Foreskin melanocyte (primary cell): ENCODE measurements at places on chromosomes 3 and 15.

GRCh38 chr15:64571857-64572291, 111.5 kb downstream of the ZNF609 start:
- DNase-seq: no peak

GRCh38 chr3:123246866-123247265, 45.1 kb downstream of the SEC22A start:
- no peak for DNase-seq

DNA sequence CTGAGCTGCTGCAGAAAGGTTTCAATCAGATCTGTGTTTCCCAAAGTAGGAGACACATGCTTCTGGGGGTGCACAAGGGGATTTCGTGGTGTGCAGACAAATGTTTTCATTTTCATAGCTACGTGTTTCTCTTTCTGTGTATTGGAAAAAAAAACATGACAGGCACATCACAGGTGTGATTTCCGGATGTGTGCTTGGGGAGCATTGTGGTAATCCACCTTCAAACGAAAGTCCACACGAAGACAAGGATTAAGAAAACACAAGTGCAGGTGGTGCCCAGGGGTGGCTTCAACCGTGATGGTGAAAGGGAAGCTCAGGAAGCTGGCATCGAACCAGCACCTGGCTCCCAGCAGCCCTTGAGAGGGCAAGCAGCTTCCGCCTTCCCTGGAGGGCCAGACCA, 164.6 kb upstream of the LINGO1 start:
- DNase-seq: no peak

DNA sequence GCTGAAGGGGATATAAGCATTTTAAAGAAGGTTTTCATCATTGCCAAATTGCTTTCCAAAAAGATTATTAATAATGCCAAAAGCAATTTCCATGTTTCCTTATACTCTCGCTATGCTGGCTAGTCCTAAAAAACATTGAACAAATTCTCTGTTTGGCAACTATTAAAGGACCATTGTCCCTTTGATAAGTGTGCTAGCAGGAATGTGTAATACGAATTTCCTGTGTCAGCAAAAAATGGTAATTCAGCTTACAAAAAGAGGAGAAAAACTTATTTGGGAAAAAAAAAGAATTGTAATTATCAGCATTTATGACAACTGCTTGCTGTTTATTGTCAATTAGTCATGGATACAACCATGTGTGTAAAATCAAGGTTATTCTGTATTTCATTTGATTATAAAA, 138.6 kb downstream of the TBL1XR1 start:
- DNase-seq: peak; percentile 29

DNA sequence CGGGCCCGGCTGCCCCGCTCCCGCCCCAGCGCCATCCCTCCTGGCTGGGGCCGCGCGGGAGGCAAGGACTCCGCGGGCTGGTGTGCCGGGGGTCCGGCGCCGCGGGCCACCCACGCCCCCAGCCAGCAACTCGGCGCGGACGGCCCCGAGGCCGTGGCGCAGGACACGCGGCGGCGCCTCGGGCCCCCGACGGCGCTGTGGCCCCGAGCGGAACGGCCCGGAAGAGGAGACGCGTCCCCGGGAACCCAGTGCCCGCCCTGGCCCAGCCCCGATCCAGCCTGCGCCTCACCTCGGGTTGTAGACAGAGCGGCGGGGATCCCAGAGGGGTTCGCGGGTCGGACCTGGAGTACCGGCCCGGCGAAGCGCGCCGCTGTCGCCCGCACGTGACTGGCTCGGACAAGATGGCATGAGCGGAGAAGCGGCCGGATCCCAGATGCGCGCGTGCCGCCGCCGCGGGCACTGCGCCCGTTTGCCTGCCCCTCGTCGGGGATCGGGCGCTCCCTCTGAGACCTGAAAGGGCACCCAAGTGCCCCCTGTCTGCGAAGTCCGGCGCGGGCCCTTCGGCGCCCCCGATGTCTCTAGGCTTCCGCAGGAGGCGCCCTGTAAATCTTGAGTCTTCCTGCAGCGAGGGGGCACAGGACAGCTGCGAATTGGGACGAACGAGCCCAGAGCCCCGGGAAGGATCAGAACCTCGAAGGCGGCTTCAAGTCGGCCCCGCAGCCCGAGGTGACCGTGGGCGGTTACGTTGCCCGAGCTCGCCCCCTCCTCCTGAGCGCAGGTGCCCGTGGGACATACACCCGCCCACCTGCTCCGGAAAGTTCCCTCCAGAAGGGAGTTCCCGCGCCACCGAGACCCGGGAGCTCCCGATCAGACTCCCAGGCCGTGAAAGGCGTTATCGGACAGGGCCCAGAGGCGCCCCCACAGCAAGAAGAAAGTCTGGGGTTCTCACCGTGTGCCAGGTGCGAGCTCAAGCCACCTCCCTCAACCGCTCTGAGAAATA, 598 bp upstream of the SFMBT1 start:
- peak; percentile 51 for DNase-seq

GRCh38 chr3:47295322-47295721, 12.6 kb downstream of the KLHL18 start:
- DNase-seq: no peak

GRCh38 chr3:31051226-31051625, 156.8 kb upstream of the GADL1 start:
- no peak for DNase-seq

DNA sequence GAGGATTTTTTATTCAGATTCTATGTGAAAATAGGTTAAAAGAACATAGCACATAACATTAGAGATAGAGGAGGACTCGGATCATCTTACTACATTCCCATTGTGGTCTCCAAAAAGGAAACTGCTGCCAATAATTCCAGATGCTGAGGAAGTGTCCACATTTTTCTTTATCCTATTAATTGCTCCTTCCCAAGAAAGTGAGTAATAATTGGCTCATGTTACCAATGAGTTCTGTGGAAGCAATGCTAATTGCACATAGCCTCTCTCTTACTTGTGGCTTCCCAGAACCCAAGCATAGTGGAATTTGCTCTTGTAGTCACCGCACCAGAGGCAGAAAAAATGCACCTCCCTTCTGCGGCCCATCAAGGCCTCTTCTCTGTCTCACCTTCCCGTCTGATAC, 208.4 kb downstream of the PLOD2 start:
- no peak for DNase-seq

GRCh38 chr3:50913260-50913659, 238.5 kb downstream of the DOCK3 start:
- DNase-seq: no peak

DNA sequence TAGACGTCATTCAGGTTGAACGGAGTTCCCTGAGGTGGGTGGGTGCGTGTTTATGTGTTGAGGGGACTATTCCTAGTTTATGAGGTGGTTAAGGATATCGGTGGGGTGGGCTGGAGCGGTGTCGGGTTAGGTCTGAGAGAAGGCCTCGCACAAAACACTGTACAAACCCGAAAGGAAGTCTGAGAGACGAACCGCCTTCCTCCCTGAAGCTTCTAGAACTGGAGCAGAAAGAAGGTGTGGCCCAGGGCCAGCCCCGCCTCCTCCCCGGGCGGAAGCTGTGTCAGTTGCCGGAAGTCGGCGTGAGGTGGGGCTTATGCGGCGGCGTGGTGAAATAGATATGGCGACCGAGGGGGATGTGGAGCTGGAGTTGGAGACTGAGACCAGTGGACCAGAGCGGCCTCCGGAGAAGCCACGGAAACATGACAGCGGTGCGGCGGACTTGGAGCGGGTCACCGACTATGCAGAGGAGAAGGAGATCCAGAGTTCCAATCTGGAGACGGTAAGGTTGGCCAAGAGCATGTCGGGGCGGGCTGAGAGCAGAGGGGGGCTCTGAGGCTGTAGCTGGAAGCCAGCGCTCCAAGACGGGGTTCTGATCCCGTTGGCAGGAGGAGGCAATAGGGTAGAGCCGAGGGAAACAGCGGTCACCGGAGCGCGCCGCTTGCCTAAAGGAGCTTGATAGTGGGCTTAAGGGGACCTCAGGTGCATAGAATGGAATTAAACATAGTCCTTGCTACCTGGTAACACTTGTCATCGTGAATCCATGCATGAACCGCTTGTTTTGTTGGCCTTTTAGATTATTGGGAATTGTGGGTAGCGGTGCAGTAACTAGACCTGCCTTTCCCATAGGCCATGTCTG, at the start of gene HYPK:
Gene HYPK, plus strand, starts transcription at position 314 of the 856 bp plus-strand sequence. Its CDS starts 24 bp downstream, at position 338.
- peak; percentile 81 for DNase-seq

GRCh38 chr3:42443819-42444436, 33.5 kb upstream of the LYZL4 start:
- peak; percentile 62 for DNase-seq

GRCh38 chr3:133384331-133385027, 15.4 kb upstream of the BFSP2 start:
- DNase-seq: peak; percentile 31

GRCh38 chr3:8759038-8759707, 10.2 kb downstream of the OXTR start:
- no peak for DNase-seq

- DNase-seq: no peak
Measured at GRCh38 chr3:101039285-101039684, 46.1 kb upstream of the ABI3BP start.

GRCh38 chr3:4776980-4777581, 202.2 kb upstream of the BHLHE40 start:
- peak; percentile 27 for DNase-seq

DNA sequence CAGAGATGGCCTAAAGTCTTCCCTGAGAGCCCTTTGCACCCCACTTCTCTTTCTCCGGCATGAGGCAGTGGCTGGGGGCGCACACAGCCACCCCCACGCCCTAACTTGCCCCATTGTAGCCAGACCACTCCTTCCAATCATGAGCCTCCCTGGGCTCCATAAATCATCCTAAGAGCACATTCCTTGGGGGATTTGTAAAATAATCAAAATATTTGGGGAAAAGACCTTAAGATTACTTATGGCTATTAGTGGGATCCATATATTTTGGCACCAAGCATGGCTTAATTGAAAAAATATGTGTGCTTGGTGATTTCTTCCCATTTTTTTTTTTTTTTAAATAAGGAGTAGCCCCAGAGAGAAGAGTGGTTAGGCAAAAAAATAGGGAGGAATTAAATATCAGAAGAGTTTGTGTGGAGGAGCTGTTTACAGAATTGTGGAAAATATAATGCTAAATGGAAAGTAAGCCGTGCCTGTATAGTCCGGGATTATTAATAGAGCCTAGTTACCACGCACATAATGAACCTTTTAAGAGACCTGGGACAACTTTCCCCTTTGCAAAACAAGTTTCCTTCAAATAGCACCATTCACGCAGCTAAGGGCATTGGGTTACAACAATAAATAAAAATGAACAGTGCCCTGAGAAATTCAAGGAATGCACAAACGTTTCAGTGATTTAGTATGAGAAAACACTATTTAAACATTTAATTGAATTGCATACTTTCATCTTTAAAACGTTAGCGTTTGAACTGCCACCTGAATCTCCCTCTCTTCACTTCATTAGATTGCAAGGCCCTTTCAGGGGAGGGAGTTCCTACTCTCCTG, 46.1 kb downstream of the SMAD6 start:
- DNase-seq: peak; percentile 28

- no peak for DNase-seq
Measured at GRCh38 chr3:7095116-7095515, 234.2 kb downstream of the GRM7 start.

- DNase-seq: no peak
Measured at GRCh38 chr3:40939741-40940130, 259.6 kb upstream of the CTNNB1 start.

DNA sequence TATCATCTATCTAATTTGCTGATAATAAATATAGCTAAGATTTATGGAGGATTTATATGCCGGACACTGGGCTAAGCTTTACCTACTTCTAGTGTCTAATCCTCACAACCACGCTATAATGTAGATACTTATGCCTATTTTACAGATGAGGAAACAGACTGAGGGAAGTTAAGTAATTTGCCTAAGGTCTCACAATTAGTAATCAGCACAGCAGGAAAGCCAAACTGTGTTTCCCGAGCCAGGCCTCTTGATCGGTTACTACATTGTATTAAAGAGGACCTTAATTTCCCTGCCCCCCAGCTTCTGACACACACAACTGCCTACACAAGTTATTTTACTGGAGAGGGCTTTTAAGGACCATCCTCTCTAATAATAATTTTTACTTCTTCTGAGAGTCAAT, 40.9 kb downstream of the ONECUT1 start:
- DNase-seq: no peak

GRCh38 chr3:23644676-23645075, 161.1 kb upstream of the UBE2E1 start:
- no peak for DNase-seq

DNA sequence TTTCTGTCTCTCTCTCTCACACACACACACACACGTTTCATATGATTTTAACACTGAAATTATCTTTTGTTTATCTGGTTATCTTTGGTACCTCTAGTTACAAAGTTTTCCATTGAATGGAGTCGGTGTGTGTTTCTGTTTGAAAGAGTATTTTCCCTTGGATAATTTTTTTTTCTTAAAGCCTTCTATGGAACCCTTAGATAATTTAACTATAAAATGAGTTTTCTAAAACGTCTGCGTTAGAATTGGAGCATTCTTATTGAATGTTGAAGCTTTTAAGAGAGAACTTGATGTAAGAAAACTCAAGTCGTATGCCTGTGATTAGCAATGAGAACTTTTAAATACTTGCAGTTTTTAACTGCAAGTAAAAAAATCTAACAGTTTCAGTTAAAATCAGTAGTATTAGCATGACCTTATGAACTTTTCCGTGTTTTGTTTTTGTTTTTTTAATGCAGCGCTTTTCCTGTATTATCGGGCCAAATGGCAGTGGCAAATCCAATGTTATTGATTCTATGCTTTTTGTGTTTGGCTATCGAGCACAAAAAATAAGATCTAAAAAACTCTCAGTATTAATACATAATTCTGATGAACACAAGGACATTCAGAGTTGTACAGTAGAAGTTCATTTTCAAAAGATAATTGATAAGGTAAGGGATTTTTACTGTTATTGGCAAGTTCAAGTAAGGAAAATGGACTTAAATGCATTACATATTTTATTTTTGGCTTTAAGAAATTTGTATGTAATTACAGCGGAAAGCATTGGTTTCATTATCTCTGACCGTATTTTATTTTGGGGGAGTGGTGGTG, 3.0 kb downstream of the SMC4 start:
- DNase-seq: peak; percentile 21
